ENCODE measurements at places on chromosomes 11 and 22. TPM values are rescaled to one million over a fixed set of nuclear protein-coding genes. Genes with fewer than 3 reads are reported as not detected.

Gene USP2
- not detected for total RNA-seq

Gene IFT27
- total RNA-seq, result 29.5 TPM

Gene FAM181B
- total RNA-seq, result not detected

Gene YPEL4
- total RNA-seq, result 1.7 TPM

Gene SLC6A5
- not detected for total RNA-seq

Gene MS4A1
- total RNA-seq, result not detected

Gene ADM
- total RNA-seq, result 537 TPM

- no peak for DNase-seq
Observed at GRCh38 chr11:13207270-13207664, 70.3 kb upstream of the BMAL1 start.

DNA sequence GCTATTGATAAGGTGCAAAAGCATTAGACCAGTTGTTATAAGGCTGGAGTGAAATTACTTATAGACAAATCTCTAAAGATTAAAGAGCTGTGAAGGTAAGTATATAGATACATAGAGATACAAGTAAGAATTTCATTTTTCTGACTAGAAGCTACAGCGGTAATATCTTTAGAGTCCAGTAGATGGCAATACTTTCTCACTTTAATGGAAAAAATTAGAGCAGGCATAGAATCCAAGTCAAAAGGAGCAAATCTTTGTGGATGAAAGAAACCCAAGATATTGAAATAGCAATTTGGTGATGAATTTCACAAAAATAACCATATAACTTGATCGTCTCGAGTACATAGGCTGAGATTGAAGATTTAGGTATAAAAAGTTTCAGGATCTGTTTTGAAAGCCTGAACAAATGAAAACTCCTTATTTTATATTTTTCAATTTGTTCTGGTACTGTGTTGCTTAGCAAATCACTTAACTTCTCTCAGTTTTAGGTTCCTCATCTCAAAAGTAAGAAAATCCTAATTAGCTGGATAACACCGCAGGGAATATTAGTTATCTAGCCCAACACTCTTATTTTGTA is 81.9 kb downstream of the UVRAG start:
- peak; percentile 68 for DNase-seq

DNA sequence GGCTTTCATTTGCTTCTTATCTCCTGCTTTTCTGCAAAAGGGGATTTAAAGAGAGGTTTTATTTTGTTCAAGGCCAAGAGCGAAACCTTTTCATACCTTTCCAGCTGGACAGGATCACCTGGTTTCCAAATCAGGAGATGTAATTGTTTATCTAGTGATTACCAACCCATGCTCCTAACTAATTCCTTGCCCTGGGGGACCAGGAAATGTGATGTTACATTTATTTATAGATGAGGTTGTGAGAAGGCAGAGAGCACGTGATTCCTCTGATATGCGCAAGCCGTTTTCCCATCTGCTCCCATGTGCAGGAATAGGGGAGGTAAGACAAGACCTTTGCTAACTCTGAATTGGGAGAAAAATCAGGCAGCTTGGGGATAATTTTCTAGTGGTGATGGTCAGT is 507.2 kb upstream of the LARGE1 start:
- no peak for DNase-seq

GRCh38 chr11:88152381-88152780 is 22.9 kb downstream of the RAB38 start:
- no peak for DNase-seq

GRCh38 chr22:28948424-28948823 is 65.1 kb downstream of the ZNRF3 start:
- DNase-seq, result no peak

DNA sequence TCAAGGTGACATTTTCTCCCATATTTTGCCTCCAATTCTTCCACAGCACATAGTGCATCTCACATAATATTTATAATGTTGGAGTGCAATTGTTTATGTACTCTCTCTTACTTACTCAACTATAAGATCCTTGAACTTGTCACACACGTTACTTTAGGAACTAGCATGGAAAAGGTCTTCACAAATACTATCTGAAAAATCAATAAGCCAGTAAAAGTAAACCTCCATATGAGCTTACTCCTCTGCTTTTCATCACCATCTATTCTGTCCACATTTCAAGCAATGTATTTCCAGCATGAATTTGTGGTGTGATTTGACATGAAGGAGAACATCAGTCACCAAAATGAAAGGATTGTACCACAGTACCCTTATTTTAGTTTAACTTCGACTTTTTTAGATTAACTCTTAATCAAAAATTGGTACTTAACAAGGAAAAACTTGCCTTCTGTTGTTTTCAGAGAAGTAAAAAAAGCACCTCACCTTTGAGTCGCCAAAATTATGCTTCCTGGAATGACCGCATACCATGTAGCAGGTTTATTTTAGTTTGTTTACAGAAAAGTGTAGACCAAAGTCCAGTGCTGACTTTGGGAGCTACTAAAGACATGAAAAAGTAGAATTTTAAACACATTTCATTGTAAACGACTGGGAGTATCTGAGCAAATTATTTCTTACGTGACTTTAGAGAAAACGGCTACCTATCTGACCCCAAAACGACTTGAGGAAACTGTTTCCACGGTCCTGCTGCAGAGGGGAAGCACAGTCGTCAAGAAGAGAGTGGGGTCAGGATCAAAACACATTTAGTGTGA is at the start of gene SLC22A9:
Gene SLC22A9 (plus strand): TSS at position 621 of the 806 bp plus-strand sequence. CDS start 272 bp downstream, outside the sequence.
- DNase-seq, result no peak

DNA sequence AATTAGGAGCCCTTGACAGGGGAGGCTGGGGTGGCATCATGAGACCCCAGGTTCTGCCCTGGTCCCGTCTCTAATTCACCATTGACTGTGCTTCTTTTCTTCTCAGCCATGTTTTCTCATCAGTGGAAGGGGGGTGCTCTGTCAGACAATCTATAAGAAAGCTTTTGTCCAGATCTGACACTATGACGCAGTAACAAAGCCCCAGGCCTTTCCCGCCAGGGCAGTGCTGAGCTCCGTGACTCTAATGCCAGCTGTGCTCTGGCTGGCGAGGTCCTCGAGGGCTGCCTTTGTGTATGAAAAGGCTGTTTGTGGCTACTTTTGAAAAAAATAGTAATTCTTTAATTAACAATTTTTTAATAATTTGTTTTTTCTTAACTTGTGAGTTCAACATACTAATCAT is 3.2 kb downstream of the CD6 start:
- DNase-seq, result no peak

GRCh38 chr22:24937114-24937513 is 9.4 kb downstream of the LHFPL7 start:
- DNase-seq, result peak; percentile 35

DNA sequence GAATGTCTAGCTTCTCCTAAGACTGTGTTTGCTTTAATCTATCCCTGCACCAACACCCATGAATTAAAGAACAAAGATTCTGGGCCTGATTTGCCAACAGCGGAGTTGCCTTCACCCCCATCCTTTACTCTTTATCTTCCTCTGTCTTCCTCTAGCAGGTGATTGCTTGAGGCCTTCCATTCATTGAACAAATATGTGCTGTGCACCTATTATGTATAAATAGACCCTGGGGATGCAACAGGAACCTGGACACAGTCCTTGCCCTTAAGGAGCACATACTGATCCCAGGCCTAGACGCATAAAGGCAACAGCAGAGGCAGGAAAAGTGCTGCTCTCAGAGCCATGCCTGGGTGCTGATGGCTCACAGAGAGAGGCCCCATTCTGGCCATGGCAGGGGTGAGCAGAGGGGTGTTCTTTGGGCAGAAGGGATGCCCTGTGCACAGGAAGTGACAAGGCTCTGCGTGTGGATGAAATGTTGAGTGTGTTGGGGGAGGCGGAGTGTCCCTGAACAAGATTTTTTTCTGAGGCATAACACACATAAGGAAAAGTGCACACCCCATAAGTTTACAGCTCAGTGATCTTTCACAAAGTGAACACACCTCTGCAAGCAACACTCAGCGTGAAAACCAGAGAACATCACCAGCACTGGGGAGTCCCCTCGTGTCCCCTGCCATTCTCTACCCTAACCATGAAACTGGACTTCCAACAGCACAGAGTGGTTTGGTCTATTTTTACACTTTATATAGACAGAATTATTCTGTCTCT is 145.9 kb downstream of the GRIK4 start:
- no peak for DNase-seq

DNA sequence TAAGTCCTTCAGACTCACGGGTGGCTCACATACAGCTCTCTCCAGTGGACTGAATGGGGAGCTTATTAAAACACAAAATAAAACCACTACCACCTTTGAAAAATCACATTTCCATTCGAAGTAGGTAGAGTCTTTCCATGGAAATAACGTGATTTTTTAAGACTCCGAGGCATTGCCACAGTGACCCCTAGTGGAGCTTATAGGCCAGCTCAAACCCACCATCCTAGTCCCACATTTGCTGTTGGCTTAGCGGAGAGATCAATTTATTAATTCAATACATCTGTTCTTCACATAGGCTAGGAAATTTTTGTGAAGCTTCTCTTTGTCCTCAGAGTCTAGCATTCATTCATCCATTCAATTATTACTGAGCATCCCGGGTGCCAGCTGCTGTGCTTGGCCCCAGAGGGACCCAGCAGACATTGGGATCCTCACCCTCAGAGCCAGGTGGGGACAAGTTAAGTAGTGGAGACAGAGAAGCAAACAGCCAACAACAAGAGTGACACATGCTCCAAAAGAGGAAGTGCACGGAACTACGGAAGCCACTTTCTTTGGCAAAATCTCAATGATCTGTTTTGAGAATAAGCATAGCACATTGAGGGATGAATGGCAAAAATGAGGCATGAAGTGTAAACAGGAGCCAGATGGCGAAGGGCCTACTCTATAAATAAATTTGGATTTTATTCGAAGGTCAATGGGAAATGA is 10.2 kb upstream of the P4HA3 start:
- peak; percentile 81 for DNase-seq

- peak; percentile 81 for DNase-seq
Observed at GRCh38 chr11:9170450-9170849, 79.1 kb upstream of the SCUBE2 start.
